IMR-90 (cell line): ENCODE measurements at places on chromosomes 3 and 15. TPM values are rescaled to one million over a fixed set of nuclear protein-coding genes. Genes with fewer than 3 reads are reported as not detected.

The CD276 gene
- 149 and 150 TPM in 2 replicates for polyA plus RNA-seq

The CLDN16 gene
- 0.09 and 0.22 TPM in 2 replicates for polyA plus RNA-seq

- DNase-seq: no peak
Measured at GRCh38 chr3:155015776-155016436, 64.2 kb upstream of the MME start.

DNA sequence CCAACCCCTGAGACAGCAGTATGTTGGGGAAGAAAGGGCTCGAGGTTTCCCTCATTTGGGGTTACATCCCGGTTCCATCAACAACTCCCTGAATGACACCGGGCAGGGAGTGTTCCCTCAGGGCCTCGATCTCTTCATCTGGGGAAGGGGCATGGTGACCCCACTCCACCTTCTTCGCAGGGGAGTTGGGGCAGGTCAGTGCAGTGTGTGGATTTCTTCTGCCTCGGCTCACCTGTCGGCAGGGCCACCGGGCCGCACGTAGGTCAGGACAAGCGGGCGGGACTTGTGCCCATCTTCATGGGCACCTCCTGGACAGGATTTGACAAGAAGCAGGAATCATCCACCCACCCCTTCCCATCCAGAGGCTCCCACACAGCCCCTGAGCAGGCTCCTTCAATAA, 17.4 kb downstream of the GRIP2 start:
- no peak for DNase-seq

GRCh38 chr3:69141313-69141712, 18.9 kb upstream of the LMOD3 start:
- DNase-seq: no peak

- no peak for DNase-seq
Measured at GRCh38 chr15:62412686-62413085, 247.6 kb upstream of the C2CD4B start.
